ENCODE measurements at places on chromosomes 7 and 10.

DNA sequence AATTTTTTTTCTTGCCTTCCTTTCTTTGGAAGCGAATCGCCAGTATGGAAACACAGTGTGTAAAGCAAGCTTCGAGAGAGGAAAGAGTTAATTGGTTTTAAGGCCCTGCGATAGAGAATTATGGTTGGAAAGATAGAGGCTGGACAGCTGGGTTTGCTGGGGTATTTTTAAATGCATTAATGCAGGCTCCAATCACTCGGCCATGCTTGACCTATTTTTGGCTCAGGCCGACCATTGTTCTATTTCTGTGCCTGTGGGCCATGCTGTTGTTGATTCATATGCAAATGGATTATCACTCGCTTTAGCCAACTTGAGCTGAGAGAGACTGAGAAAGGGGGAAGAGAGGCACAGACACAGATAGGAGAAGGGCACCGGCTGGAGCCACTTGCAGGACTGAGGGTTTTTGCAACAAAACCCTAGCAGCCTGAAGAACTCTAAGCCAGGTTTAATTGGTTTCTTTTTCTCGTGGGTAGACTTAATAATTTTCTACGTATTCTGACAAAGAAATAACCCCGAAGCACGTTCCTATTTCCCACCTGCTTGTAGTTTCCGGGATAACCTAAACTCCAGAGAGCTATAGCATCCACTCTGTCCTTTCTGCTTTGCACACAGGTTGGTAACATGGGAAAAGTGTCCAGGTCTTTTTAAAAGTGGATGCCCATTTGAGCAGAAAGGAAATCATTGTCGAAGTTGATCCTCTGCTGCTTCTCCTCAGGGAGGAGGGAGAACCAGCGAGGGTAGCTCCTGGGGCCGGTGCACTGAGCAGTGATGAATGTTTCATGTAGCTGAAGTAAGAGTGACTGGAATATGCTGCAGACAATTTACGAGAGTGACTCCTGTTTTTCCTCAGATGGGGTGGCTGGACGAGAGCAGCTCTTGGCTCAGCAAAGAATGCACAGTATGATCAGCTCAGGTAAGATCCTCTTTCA, at the start of gene HDAC9:
TSS of gene HDAC9 (plus strand) at position 338 of the 929 bp plus-strand sequence. CDS start at position 892, 554 bp downstream.
- no peak for DNase-seq

DNA sequence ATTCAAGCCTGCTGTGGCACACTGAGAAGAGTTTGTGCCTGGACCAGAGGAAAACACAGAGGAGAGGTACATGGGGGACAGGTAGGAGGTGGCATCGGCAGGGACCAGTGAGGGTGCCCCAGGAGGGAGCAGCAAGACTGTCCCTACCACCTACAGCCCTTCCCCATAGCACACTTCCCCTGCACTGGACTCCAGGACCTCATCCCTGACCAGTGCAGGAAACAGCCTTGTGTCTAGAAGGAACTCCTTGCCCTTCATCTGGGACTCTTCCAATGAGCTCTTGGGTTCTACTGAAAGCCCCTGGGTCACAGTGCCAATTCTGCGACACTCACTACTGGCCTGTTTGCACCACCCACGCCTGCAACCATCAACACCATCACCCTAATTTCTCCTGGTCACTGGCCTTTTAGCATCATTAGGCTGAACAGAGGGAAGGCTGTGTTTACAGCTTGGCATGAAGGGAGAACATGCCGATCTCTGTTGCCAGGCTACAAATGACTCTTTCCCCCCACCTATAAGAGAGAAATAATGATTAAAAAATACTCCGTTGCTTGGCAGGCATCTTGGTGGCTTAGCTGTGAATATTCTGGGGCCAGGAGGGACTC, 371.9 kb upstream of the ZMIZ1 start:
- DNase-seq: no peak

DNA sequence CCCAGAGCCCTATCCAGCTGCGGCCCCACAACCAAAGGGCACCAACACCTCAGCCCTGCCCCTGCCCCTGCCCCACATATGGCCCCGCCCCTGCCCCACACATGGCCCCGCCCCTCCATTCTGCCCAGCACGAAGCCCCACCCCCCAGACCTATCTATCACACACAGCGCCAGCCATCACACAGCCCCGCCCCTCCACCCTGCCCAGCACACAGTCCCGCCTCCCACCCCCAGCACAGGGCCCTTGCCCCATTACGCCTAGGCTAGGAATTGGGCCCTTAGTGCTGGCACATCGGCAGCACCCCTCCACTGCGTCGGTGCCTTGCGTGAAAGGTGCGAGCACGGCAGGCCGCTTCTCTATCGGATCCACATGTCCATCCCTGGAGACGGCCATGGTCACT, 126.8 kb downstream of the MAD1L1 start:
- no peak for DNase-seq

GRCh38 chr10:63268149-63268797, 135.1 kb downstream of the NRBF2 start:
- no peak for DNase-seq

DNA sequence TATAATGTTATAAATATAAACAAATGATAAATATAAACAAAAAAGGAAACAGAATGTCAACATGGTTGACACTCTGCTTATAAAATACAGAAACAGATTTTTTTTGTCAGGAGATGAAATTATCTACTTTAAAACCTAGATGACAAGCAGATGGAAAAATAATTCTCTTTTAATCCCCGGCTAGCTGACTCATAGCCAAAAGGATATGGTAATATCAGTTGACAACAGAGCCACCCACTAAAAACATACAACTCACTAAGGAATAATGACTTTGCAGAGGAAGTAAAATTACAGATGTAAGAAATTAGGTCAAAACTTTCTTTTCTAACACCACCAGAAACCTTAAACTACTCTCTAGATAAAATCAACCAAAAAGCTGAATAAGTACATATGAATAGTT, 131.1 kb upstream of the ABCB5 start:
- no peak for DNase-seq

DNA sequence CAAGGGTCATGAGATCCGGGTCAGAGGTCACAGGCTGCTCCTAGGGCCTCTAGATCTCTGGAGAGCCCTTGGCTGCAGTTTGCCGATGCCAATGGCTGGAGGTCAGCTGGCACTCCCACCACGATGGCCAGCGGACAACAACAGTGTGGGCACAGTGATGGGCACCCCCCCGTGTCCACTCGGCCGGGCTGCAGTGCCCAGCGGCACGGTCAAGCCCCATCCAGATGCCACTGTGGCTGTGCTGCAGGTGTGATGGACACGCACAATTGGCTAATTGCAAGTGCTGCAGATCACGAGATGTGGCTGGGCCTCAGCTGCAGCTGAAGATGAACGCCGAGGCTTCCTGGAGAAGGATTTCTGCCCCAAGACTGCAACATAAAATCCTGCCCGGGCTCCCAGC, 80.7 kb downstream of the PDGFA start:
- DNase-seq: no peak

DNA sequence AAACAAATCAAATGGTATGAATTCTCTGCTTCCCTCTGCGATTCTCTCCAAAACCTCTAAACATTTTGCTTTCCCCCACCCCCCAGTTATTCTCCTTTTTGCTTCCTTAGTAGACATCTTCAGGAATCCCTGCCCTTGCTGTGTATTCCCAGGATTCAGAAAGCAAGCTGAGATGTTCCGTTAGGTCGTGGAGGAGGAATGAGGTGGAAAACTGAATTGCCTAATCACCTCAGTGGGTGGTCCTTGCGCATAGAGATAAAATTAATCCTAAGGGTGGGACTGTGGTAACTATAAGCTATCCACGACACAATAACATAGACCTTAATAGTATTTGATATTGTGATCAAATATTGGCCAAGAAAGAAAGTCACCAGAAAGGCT, 49.1 kb upstream of the SEMA3C start:
- no peak for DNase-seq

- DNase-seq: no peak
Observed at GRCh38 chr7:115299397-115300037, 377.6 kb downstream of the MDFIC start.

DNA sequence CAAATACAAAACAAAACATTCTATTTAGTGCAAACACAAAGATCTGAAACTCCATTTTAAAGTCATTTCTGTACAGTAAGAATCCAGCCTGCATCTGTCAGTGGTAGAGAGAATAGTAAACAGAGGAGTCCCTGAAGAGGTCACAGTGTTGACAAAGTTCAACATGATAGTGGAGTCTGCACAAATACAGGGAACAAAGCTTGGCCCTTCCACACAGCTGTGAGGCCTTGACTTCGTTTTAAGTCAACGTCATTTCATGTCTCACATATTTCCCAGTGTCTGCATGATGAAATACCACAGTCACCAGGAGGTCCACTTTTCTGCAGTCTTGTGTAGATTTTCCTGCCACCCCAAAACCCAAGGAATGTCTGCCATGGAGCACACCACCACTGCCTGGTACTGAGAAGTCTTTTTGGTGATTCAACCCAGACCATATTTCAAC, 33.0 kb downstream of the CYP26A1 start:
- no peak for DNase-seq

- no peak for DNase-seq
Observed at GRCh38 chr7:130926001-130926691, 192.1 kb upstream of the KLF14 start.

DNA sequence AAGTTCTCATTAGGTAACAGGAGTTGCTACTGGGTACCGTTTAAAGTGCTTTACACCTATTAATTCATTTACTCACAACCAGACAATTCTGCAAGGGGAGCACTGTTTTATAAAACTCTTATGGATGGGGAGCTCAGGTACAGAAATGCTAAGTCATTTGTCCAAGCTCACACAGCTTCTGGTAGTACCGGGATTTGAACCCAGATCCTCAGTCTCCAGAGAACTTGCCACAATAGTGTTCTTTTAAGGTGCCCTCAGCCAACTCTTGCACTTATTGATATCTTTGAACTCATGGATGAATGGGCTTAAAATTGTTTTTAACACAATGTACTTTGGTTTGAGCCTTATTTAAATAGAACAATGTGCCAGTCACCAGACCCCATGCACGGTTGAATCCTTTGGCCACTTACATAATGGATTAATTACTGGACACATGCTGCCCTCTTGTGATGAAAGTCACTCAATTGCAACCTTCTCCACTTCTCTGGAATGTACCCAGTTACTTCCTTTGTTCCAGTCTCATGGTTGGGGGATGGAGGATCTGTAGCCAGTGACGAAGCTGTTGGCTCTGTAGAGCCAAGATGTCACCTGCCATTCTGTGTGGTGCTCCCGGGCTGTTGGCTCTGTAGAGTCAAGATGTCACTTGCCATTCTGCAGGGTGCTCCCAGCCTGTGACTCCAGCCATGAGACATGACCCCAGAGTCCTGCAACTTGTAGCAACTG, 65.6 kb downstream of the NOD1 start:
- no peak for DNase-seq

- DNase-seq: peak; percentile 10
Observed at GRCh38 chr7:129502708-129503685, 666 bp downstream of the SMKR1 start.

DNA sequence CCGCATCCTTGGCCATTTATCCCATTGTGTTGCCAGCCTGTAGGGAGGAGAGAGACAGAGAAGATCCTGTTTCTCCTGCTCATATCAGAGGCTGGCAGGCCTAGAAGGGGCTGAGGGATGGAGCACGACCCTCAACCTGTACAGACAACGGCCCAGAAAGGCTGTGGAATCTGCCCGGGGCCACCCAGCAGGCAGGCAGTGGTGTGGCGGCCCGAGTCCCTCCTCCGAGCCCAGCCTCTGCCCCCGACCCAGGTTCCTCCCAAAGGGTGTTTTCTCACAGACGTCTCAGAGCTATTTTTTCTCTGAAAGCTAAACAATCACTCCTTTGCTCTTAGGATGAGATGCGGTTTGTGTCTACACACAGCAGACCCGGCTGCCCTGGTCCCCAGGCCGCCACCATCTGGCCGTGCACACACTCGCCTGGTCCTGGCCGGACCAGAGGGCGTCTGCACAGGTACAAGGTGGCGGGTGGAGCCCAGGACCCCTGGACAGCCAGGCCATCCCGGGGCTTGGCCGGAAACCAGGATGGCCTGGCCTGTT, 69.3 kb downstream of the FOXL3 start:
- no peak for DNase-seq

DNA sequence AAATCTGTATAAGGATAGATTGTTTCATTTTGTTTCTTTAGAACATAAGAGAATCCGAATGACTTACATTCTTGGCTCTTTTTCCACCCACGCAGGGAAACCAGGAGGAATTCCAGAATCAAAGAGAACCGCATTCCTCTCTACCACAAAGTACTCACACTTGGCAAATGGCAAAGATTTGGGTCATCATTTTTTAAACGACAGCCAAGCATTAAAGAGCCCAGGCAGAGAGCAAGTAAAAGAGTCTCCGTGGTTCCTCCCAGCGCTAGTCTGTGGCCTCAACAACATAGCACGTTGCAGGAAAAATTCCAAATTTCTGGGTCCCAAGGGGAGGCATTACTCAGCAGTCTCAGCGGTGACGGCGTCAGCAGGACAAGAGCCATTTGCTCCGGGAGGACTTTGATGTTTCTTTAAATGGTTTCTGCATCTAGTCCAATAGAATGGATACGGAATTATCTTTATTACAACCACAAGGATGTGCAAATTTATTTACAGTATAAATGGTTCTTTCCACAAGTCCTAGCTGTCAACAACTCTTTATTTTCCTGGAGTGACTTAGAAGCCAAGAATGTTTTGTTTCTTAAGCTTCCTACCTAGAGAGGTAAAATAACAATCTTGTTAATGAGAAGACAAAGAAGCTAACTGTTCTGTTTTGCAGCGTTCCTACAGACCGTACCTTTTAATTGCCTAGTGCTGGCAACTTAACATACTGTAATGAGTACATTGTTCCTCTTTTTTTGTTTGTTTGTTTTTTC, 232.5 kb downstream of the SKIDA1 start:
- no peak for DNase-seq

DNA sequence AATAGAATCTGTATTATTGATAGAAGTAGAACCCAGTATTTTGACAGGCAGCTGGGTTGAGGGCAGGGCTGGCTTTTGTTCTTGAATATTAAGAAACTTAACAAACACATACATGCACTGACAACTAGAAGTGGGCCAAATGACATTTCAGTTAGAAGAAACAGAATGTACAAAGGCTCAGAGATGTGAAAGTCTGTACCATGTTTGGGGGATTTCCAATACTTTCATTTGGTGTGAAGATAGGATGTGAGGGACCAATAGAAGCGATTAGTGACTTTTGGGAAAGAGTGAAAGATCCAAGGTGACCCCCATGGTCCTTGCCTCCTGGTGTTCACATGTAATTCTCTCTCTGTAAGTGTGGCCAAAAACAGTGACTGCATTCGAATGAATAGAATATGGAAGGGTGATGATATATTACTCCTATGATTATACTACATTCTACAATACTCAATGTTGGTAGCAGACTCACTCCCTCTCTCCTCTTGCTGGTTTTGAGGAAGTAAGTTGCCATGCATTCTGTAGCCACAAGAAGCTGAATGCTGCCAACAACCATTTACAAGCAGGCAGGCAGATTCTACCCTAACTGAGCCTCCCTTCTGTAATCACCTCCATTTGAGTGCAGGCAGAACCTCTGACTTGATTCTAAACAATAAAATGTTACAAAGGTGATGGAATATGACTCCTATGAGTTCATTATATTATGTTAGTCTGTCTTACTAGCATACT, 151.4 kb downstream of the TMEM168 start:
- no peak for DNase-seq

Data from activated T-cell treated with anti-CD3 and anti-CD28 coated beads for 48 hours (primary cell).